ENCODE measurements at places on chromosomes 16 and 17. TPM values are rescaled to one million over a fixed set of nuclear protein-coding genes. Genes with fewer than 3 reads are reported as not detected.
A peak's percentile ranks its signal among the peaks of the same experiment; 100 is the strongest.

- no peak for DNase-seq
Observed at GRCh38 chr17:3988297-3989040, 24.2 kb upstream of the ATP2A3 start.

DNA sequence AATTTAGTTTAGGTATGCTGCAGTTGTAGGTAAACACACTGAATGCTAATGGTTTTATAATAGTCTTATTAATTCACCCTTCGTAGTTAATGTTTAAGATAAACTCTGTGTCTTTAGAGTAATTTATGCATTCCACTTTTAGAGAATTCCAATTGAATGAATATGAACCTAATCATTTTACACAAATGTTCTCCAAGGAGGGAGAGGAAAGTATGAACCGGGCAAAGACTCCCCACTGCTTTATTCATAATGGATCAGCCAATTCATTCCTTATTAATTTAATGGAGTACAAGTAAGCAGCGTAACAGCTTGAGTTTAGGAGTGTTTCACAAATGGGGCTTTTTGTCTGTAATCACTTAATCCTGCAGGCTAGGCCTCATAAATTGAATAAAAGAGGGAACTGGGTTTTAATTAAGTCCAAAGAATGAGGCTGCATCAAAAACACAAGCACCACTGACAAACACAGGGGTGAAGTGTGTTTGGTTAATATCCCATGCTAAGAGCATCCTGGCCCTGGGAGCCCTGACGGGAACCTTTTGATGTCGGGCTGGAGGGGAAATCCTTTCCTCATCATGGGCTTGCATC, 375.7 kb upstream of the DYNLRB2 start:
- no peak for DNase-seq

GRCh38 chr16:54072237-54072636, 214.3 kb downstream of the IRX3 start:
- DNase-seq: no peak

The SLC16A6 gene
- polyA plus RNA-seq: 3.5 TPM

GRCh38 chr16:69382421-69382820, 3.4 kb downstream of the TERF2 start:
- no peak for DNase-seq

DNA sequence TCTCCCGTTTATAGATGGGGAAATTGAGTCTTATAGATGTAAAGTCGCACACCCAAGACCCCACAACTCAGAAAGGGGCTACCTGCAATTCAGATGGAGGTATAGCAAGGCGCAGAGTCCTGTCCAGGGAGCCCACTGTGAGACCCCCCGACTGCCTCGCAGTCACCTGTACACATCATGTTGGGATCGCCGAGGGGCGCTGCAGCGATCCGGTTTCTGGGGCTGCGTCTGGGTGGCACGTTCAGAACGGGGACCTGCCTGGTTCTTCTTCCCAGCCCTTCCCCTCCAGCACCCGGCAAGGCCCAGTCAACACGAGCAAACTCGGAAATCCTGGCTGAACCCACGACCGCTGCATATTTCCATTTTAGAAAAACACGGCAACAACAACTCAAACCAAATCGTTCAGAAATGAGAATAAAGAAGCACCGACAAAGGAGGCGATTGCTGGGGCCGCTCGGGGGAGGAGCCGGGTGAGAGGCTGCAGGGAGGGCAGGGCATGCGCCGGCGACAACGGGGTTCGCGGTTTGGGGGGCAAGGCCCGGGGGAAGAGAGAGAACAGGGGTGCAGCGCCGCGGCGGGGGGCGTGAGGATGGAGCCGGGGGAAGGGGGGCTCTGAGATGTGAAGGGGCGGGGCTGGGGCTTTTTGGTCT, 643 bp downstream of the HSDL1 start:
- peak; percentile 22 for DNase-seq

DNA sequence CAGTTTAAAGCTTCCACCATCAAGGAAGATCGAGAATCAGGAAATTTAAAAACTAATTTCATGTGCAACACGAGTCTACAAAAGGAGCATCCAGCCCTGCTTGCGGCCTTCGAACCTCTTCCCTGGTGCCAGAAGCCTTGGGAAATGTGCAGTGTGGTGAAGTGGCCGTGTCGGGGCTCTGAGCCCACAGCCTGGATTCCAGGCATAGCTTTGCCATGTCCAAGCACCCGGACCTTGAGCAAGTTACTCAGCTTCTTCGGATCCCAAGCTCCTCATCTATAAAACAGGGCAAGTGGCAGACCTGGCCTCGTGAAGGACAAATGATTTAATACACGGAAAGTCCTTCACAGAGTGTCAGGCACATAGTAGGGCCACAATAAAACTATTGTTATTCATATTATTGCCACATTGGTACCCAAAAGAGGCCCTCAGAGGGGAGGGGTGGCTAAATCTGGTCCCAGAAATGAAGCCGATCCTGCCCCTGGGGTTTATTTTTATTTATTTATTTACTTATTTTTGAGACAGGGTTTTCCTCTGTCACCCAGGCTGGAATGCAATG, 34.8 kb downstream of the COTL1 start:
- DNase-seq: no peak

DNA sequence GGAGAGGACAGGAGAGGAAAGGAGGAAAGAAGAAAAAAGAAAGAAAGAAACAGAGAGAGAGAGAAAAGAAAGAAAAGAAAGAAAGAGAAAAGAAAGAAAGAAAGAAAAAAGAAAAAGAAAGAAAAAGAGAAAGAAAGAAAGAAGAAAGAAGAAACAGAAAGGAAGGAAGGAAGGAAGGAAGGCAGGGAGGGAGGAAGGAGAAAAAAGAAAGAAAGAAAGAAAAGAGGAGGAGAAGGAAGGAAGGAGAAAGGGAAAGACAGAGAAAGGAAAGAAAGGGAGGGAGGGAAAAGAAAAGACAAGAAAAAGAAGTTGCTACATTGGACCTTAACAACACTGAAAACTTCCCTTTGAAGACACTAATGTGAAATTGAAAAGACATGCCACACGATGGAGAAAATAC, 56.6 kb upstream of the CCL2 start:
- no peak for DNase-seq

DNA sequence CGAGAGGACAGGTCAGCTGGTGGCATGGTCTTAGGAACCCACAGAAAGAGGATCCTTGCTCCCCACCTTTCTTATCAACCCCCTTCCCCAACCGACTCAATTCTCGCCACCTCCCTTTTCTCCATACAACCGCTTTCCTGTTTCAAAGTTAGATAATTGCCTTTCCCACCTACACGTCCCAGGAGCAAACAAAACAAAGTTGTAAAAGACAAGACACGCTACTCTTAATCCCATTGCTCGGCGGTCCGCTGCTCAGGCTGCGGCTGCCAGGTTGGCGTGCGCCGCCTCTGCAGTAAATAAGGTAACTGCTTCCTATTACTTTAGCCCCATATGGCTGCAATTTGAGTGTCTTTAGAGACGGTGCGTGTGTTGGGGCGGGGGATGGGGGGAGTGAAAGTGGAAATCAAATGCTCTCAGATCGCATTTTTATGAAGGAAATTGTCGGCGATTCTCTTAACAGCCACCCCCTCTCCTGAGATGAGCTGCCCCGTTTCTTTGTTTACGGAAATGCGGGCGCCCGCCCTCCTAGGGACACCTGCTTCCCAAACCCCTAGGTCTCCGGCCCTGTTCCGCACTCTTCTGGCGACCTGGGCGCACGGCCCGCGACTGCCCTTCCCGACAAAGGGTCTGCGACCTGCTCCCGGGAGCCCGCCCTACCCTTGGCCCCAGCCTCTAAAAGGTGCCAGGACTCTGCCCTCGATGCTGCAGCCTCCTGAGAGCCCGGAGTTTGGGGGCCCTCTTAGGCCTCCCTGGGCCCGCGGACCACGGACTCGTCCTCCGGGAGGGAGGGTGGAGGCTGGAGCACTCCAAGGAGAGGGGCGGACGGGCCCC, 3.7 kb upstream of the CBX8 start:
- no peak for DNase-seq

GRCh38 chr17:21400816-21401593, 24.8 kb downstream of the KCNJ12 start:
- DNase-seq: no peak

GRCh38 chr16:83118365-83118764, 491.6 kb downstream of the CDH13 start:
- no peak for DNase-seq

GRCh38 chr17:65664266-65664665, 102.8 kb upstream of the AXIN2 start:
- DNase-seq: no peak

GRCh38 chr17:69448431-69449102, 34.1 kb downstream of the MAP2K6 start:
- no peak for DNase-seq

DNA sequence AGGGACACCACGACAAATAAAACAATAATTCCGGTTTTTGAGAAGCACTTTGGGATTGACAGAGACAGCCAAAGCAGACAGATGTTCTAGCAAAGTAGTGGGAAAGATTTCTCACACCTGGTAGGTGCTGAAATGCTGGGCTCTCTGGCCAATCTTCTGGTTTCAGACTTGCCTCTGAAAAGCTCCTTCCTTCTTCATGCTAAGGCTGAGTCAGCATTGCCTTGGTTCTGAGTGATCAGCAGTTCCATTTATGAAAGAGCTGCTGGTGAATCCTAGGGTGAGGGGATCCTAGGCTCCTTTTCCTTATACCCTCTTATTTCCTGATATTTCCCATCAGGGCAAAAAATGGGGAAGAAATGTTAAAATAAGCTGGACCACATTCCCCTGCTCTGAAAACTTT, 268.7 kb upstream of the SALL1 start:
- DNase-seq: no peak

The BCL6B gene
- not detected for polyA plus RNA-seq

- DNase-seq: no peak
Observed at GRCh38 chr16:88999457-89000206, 22.6 kb upstream of the CBFA2T3 start.

The ESRP2 gene
- not detected for polyA plus RNA-seq

The TBC1D28 gene
- not detected for polyA plus RNA-seq

The LRRC75A gene
- polyA plus RNA-seq: 0.93 TPM

GRCh38 chr17:43754947-43755346, 3.6 kb downstream of the SOST start:
- no peak for DNase-seq

DNA sequence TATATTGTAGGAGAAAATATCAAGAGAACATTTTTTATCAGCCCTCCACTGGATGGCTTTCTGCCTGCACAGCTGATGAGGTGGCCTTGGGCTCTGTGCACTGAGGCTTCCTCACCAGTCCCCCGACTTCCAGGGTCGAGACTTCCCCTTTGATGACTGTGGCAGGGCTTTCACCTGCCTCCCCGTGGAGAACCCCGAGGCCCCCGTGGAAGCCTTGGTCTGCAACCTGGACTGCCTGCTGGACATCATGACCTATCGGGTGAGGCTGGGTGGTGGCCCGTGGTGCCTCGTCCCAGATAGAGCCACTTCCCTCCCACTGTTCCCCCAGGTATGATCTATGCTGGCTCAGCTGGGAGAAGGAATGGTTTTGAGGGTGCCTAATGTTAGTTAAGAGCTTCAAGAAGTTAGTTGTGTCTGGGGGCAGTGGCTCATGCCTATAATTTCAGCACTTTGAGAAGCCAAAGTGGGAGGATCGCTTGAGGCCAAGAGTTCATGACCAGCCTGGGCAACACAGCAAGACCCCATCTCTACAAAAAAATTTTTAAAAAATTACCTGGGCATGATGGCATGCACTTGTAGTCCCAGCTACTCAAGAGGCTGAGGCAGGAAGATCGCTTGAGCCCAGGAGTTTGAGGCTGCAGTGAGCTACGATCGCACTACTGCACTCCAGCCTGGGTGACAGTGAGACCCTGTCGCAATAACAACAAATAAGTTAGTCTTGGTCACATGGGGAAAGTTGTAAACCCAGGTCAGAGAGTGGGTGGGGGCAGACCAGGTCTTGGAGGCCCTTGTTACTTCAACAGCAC, 11.8 kb downstream of the FCSK start:
- DNase-seq: no peak

Measured in immature natural killer cell (primary cell).